LHCN-M2 (cell line): ENCODE measurements at places on chromosomes 16 and 17. TPM values are rescaled to one million over a fixed set of nuclear protein-coding genes. Genes with fewer than 3 reads are reported as not detected.

DNA sequence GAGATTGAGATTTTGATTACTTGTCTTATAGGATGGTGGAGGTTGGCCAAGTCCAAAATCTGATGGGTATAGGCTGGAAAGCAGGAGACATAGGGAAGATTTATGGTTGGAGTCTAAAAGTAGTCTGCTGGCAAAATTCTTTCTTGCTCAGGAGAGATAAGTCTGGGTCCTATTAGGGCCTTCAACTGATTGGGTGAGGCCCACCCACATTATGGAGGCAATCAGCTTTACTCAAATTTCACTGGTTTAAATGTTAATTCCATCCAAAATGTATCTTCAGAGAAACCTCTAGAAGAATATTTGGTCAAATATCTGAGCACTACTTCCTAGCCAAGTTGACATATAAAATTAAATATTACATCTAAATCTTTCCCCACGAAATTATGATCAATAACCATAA, 31.7 kb upstream of the CDH8 start:
- DNase-seq: no peak

DNA sequence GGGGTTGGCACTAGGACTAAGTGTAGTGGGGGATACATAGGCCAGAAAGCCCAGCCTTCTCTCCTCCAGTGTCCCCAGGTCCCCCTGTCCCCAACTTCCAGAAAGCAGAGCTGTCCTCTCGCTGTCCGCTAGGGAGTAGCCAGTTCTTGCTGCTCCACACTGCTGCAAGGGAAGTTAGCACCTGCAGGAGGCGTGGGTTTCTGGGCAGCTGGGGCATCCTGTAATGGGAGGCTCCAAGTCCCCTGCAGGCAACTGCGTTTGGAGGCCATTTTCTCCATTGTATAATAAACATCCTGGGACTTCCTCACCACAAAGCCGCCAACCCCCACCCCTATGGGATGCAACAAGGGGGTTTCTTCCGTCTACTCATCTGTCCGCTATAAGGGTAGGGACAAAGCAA, 1.7 kb downstream of the RPRML start:
- peak; percentile 24 for DNase-seq

GRCh38 chr16:83669456-83669855, 138.3 kb upstream of the HSBP1 start:
- DNase-seq: no peak

- DNase-seq: no peak
These were observed 16.7 kb downstream of the CCDC57 start for GRCh38 chr17:82195675-82196672.

DNA sequence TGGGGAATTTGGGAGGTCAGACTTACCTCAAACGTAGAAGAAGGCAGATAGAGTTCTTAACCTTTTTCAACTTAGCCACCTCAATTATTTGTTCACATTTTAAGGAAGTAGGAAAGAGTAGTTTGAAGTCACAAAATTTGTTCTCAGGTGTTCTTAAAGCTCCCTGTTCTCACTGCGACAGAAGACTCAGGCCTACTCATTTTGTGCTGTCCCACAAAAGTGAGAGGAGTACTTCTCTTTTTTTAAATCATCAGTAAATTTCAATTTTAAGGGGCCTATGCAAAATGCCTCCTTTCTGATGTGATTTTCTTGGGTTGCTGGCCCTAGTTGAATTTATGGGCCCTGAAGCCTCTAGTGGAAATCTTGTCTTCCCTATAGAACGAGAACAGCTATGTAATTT, 133.4 kb downstream of the MAP2K6 start:
- no peak for DNase-seq

DNA sequence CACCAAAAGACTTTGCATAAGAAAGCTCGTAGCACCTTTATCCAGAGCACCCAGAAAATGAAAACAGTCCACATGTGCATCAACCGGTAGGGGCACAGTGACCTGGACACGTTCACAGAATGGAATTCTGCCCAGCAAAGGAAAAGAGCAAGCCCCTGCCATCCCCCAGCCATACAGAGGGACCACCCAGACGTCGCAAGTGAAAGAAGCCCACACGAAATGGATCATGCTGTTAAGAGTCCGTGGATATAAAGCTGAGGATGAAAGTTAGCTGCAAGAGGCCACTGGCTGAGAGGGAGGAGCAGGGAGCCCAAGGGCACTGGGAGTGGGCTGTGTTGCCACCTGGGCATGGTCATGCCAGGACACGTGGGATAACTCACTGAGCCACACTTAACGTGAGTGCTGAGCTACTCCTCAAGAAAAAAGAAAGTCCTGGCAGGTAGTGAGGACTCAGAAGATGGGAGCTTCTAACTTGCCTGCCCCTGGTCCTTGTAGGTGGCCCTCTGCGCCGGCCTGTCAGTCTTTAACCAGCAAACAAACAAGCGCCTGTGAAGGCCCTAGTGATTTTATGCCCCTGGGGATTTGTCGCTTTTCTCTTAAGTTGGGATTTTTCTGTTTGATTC, 190.7 kb downstream of the C16orf95 start:
- DNase-seq: no peak

- peak; percentile 29 for DNase-seq
These were observed 52.5 kb downstream of the NFAT5 start for GRCh38 chr16:69618307-69618706.

- DNase-seq: no peak
These were observed 21.5 kb upstream of the C1QL1 start for GRCh38 chr17:44989552-44990138.

GRCh38 chr17:2412561-2413021, 11.7 kb upstream of the MNT start:
- peak; percentile 61 for DNase-seq

DNA sequence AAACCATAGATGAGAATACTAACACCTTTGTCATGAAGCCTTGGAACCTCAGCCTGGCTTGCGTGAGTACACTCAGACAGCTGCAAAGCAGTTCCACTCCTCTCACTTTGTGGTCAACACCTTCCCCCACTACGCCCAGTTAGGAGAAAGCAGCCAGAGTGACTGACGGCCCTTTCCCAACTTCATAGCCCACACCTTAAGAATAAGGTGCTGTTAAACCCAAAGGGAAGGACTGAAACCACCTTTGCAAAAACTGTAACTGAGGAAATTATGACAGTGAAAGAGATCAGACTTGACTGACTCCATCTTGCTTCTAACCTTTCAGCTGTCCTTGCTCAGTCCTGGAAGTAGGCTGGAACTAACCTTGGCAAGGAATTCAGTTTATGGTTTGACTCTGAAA, 13.7 kb downstream of the N4BP1 start:
- no peak for DNase-seq

DNA sequence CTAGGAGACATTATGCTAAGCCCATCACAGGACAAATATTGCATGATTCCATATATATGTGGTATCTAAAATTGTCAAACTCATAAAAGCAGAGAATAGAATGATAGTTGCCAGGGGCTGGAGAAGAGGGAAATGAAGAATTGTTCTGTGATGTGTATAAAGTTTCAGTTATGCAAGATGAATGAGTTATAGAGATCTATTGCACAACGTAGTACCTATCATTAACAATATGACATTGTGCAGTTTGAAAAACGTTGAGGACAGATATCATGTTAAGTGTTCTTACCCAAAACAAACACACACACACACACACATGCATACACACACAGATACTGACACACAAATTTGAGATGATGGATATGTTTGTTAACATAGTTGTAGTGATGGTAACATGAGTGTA, 871.6 kb upstream of the GOT2 start:
- DNase-seq: peak; percentile 36

GRCh38 chr17:83079352-83079747, at the start of gene METRNL:
Gene METRNL (plus strand): TSS chr17:83079609. CDS start chr17:83079816, 207 bp downstream.
- peak; percentile 57 for DNase-seq

- no peak for DNase-seq
These were observed 6.4 kb downstream of the PIEZO1 start for GRCh38 chr16:88778541-88779065.

DNA sequence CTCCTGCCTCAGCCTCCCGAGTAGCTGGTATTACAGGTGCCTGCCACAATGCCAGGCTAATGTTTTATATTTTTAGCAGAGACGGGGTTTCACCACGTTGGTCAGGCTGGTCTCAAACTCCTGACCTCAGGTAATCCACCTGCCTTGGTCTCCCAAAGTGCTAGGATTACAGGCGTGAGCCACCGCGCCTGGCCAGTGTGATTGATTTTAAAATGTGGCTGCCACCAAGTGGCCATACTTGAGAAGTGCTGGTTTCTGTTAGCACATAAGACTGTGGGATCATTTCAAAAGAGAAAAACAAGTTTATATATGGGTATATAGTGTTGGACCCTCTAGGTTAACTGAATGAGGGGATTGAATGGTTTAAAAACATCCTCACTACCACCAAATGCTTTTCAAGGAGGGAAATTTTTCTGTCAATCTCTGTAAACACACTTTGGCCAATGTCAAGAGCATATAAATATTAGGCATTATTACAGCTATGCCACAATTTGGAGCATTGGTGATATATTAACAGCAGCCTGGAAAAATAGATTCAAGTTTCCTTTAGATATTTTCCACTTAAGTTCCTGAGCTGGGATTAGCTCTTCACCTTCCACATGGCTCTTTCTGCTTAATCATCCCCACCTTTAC, 13.5 kb upstream of the DHRS13 start:
- no peak for DNase-seq

GRCh38 chr16:84367750-84368307, 509 bp upstream of the ATP2C2 start:
- no peak for DNase-seq

DNA sequence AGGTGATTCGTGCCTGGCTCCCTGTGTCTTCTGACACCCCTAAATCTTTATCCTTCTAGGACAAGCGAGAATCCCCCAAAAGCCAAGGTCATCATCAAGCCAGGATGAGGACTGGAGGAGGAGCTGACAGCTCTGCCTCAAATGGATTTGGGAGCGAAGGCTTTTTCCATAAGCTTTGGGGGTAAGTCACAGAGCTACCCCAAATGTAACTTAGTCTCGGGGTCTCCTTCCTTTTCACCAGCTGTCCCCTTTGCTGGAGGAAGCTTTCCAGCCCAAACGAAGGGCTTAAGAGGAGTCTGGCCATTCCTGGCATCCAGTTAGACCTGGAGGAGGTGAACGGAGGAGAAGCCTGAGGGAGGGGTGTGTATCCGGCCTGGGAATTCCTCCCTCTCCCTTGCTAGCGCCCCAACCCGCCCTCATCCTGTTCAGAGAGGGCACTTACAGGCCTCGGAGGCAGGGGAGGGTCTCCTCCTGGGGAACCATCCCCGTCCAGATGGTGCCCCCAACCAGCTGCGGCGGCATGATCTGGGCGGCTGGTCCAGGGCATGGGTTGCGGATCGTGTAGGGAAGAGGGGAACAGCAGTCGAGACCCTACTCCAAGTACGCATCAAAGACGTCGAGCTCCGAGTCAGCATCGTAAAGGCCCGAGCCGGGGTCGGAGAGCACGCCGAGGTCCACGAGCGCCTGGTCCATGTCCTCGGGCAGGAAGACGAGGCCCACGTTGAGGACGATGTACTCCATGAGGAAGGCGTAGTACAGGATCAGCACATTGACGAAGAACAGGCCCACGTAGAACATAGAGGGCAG, 938 bp downstream of the DEXI start:
- no peak for DNase-seq

DNA sequence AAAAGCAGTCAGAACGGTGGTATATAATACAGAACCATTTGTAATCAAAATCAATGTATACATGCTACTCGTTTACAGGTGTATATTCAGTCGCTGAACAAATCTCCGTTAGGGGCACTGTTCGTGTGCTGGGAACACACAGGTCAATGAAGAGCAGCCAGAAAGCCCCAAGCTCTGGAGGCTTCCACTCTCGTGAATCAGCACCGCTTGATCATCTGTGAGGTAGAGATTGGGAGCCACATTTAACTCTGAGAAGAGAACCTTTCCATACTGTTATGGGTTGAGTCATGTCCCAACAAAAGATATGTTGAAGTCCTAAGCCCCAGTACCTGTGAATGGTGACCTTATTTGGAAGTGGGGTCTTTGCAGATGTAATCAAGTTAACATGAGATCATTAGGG, 5.4 kb upstream of the CYTH1 start:
- DNase-seq: no peak

DNA sequence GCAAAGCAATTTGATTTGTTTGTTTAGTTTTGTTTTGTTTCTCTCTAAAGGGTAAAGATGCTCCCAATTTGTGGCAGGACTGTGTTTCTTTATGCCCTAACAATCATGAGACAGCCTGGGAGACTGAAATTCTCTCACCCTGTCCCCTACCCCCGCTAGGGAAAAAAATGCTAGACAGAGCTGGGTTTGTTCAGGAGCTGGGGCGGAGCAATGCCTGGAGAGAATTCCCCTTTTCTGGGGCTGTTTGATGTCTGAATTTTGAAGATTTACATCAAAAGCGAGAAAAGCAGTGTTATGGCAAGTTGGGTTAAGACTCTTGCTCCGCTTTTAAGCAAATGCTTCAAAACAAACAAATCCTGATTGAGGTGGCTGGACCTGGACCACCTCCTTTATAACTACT, 8.4 kb downstream of the MAF start:
- DNase-seq: no peak

GRCh38 chr16:66728117-66728787, 23.2 kb downstream of the DYNC1LI2 start:
- DNase-seq: peak; percentile 63

The STAC2 gene
- 0.11 TPM in 1 of 2 replicates, not detected in the other for total RNA-seq

The KRT32 gene
- total RNA-seq: not detected in 2 replicates

The EVI2A gene
- total RNA-seq: 38.0 and 53.9 TPM in 2 replicates

The WFIKKN2 gene
- not detected in 2 replicates for total RNA-seq

The SOCS1 gene
- total RNA-seq: 0.51 and 0.98 TPM in 2 replicates

The MYOCD gene
- total RNA-seq: 0.06 TPM in 1 of 2 replicates, not detected in the other

The TUBD1 gene
- total RNA-seq: 1.3 and 4.8 TPM in 2 replicates

The MYLK3 gene
- total RNA-seq: 0.06 TPM in 1 of 2 replicates, not detected in the other
